ENCODE measurements at places on chromosomes 4 and X. TPM values are rescaled to one million over a fixed set of nuclear protein-coding genes. Genes with fewer than 3 reads are reported as not detected.

DCUN1D4 gene
- total RNA-seq: 17.6 TPM

G6PD gene
- total RNA-seq: 1,681 TPM

PPARGC1A gene
- total RNA-seq: 0.06 TPM

GSPT2 gene
- 8.5 TPM for total RNA-seq

CCNA2 gene
- 46.8 TPM for total RNA-seq

SPOCK3 gene
- total RNA-seq: 0.10 TPM

MND1 gene
- 14.4 TPM for total RNA-seq

PPP4R3C gene
- total RNA-seq: not detected

CCSER1 gene
- not detected for total RNA-seq

CENPVL2 gene
- total RNA-seq: not detected

CITED1 gene
- 1.3 TPM for total RNA-seq

DDX53 gene
- not detected for total RNA-seq

EREG gene
- total RNA-seq: 50.5 TPM

CORIN gene
- total RNA-seq: not detected

NDST4 gene
- not detected for total RNA-seq

SLC49A3 gene
- total RNA-seq: 0.29 TPM

TDO2 gene
- total RNA-seq: 1.0 TPM

SLC30A9 gene
- total RNA-seq: 29.3 TPM

ZNF827 gene
- 4.5 TPM for total RNA-seq

MAGEB10 gene
- total RNA-seq: not detected

FSTL5 gene
- 0.07 TPM for total RNA-seq

GLOD5 gene
- not detected for total RNA-seq

MAPK10 gene
- total RNA-seq: 0.45 TPM

CENPVL3 gene
- 0.14 TPM for total RNA-seq

SMARCA5 gene
- 25.5 TPM for total RNA-seq

IL1RAPL2 gene
- not detected for total RNA-seq

COL4A6 gene
- total RNA-seq: 17.3 TPM

ATP1B4 gene
- total RNA-seq: not detected

TMSB15A gene
- 0.27 TPM for total RNA-seq

TRIM75 gene
- total RNA-seq: not detected

MAGEC2 gene
- not detected for total RNA-seq

XAGE2 gene
- total RNA-seq: not detected
